ENCODE measurements at places on chromosomes 12 and 14.

DNA sequence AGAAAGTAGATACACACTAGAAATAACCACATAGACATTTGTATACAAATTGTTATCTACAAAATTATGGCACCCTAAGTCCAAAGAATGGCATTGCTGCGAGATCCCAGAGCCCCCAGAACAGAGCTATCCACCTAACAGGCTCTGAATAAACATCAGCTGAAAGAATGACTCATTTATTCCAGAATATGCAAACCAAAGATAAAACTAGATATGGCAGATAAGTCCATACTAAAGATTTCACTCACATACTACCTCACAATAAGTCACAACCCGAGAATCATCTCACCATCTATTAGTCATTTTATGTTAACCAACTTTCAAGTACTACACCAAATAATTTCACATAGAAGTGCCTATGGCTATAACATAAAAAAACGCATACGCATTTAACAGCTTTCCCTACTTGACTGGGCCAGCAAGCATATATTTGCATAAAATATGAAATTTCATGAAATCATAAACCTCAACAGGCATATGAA, 5.6 kb downstream of the CNIH1 start:
- peak; percentile 82 for DNase-seq

DNA sequence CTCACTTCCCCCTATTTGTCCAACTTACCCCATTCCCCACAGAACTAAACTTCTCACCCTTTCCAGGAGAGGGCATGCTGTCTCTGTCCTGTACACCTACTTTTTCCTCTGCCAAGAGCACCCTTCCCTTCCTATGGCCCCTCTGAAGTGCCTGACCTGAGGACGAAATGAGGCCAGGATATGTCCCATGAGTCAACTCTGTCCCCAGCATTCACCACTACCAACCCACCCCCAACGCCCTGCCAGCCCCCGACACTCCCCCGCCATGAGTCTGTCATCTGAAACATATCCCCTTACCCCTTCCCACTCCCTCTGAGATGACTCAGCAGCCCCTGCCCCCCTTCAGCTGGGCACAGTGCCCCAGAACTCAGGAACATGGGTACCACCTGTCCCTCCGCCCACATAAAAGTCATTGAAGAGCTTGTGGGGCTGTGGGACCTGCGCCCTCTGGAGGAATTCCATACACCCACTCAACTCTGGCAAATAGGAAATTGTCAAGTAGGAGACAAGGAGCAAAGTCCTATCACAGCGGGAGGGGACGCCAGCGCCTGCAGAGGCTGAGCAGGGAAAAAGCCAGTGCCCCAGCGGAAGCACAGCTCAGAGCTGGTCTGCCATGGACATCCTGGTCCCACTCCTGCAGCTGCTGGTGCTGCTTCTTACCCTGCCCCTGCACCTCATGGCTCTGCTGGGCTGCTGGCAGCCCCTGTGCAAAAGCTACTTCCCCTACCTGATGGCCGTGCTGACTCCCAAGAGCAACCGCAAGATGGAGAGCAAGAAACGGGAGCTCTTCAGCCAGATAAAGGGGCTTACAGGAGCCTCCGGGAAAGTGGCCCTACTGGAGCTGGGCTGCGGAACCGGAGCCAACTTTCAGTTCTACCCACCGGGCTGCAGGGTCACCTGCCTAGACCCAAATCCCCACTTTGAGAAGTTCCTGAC, 26.3 kb downstream of the ITGA7 start:
- peak; percentile 43 for DNase-seq

GRCh38 chr12:104738776-104739642, 219.1 kb downstream of the SLC41A2 start:
- DNase-seq = no peak

GRCh38 chr12:96034621-96035282, 635 bp downstream of the LTA4H start:
- DNase-seq = peak; percentile 37

DNA sequence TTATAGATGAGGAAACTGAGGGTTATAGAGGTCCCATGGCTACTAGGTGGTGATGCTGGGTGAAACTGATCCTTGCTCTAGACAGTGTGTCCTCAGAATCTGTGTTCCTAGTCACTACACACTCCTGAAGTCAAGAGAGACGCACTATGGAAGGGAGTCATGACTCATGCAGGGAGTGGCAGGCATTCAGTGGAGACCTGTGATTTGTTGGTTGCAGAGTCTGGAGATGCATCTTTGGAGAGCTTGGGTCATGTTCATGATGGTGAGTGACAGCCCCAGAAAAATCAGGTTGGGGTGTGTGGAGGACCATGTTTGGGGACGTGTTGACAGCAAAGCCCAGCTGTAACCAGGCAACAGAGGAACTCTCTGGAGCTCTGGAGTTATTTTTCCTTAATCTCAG, 38.0 kb upstream of the FBXO21 start:
- DNase-seq = no peak
